ENCODE measurements at places on chromosomes 1 and 21.

- DNase-seq: no peak
- H3K27me3 ChIP-seq: no peaks in the 10 kb centered on the region
- H3K4me3 ChIP-seq: no peak overlapping the region
- H3K27ac ChIP-seq: no peak overlapping the region
- peaks cover 2% of the 10 kb centered on the region for H3K4me1 ChIP-seq
- no peaks in the 10 kb centered on the region for H3K36me3 ChIP-seq
Observed at GRCh38 chr21:37101384-37101783, 28.3 kb downstream of the TTC3 start.

DNA sequence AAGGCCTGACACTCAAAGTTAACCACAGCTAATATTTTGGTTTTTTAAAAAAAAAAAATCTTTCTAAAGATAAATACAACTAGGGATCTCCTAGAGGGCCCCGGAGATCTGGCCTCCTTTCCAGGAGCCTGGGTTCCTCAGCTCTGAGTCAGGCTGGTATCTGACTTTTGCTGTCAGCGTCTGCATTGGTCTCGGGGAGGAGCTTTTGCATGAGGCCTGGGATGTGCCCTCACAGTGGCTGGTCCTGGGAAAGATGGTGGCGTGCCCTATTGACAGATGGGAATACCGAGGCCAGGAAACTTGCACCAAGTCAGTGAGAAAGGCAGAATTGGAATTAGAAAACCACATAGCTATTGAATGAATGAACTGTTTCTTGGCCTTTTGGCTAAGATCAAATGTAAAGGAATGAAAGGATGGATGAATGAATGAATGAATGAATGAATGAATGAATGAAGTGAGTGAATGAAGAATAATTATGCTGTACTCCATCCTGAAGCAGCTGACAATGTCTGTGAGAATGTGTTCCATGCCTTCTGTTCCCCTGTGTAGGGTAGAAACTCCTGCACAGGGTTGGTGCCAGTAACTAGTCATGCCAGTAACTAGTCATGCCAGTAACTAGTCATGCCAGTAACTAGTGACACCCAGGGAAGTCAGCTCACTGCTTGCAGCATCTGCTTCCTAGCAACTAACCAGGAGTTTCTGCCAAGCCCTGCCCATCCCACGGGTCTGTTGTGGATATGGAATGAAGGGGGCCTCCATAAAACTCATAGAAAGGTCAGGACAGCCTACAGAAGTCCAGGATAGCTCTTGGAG is 242.5 kb upstream of the VAMP3 start:
- H3K27ac ChIP-seq: no peak overlapping the region
- H3K4me1 ChIP-seq: no peaks in the 10 kb centered on the region
- H3K4me3 ChIP-seq: no peak overlapping the region
- no peaks in the 10 kb centered on the region for H3K36me3 ChIP-seq

DNA sequence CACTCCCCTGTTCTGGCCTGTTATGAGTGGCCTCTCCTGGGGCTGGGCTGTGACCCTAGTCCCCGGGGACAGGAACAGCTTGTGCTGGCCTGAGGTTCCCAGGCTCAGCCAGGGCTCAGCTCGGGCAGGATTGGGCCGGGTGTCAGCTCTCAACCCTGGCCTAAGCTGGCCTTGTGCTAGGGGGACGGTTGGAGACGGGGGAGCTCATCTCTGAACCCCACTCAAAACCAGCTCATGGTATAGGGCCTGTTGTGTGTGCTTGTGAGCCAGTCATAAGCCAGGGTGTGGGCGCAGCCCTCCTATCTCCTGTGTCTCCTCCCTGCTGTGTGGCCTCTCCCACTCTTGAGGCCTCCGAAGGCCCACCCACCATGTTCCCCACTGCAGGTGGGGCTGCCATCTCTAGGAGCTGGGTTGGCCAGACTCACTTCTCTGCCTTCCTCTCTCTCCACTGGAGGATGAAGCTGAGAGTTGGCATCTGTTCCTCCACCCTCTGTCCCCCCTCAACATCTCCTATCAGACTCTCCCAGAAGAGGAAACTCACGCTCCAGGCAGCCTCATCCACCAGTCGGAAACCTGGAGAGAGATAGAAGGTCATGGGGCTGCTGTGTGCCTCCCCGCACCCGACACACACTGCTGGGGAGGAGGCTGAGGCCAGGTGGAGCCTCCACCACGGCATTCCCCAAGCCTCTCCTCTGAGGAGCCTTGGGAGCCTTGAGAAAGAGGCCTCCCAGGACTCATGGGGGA is 1.4 kb downstream of the PEAR1 start:
- no peaks in the 10 kb centered on the region for H3K36me3 ChIP-seq
- no peak for DNase-seq
- H3K4me1 ChIP-seq: peaks cover 36% of the 10 kb centered on the region
- peaks cover 3% of the 10 kb centered on the region for H3K27me3 ChIP-seq

GRCh38 chr21:31894457-31894856 is 21.6 kb downstream of the HUNK start:
- no peaks in the 10 kb centered on the region for H3K36me3 ChIP-seq
- H3K27me3 ChIP-seq: no peaks in the 10 kb centered on the region
- no peak overlapping the region for H3K4me3 ChIP-seq
- H3K4me1 ChIP-seq: no peaks in the 10 kb centered on the region
- no peak for DNase-seq
- H3K27ac ChIP-seq: no peak overlapping the region

DNA sequence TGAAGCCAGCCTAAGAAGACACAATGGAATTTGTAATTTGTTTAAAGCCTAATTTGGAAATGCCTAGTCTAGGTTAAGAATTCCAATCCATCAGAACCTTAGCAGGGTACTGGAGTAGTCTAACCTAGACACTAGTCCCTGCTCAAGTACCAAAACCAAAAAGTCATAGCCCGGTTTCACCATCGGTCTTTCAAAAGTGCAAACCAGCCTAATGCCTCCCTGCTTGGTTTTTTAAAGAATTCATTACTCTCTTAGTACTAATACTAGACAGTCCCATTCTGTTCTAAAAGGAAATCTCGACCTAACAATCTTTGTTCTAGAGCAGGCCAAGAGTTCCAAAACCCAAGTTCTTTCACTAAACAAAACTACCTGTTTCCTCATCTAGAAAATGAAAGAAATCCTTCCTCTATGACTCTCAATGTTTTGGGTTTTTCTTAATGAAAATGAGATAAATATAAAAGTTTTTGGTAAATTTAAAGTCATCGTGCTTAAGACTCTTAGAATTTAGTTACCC is 2.6 kb downstream of the PUM1 start:
- H3K27me3 ChIP-seq: no peaks in the 10 kb centered on the region
- no peak for DNase-seq
- peak overlapping the region; percentile 77 for H3K4me3 ChIP-seq
- peak overlapping the region; percentile 88 for H3K27ac ChIP-seq
- peaks cover 10% of the 10 kb centered on the region for H3K36me3 ChIP-seq

DNA sequence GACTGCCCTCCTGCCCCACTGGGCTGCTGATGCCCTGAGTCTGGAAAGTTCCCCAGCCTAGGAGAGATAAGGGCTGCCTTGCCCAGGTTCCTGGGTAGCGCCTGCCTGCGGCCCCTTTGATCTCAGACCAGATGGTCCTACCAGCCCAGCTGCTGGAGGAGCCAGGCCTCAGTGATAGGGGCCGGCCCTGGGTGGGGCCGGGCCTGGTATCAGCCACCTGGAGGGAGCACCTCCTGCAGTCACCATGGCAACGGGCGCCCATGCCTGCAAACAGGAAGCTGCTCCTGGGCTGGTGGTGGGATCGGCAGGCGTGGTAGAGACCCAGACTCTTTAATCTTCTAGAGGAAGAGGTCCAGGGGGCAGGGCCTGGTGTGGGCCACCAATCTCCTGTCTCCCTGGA is 119.7 kb upstream of the WNT4 start:
- no peaks in the 10 kb centered on the region for H3K36me3 ChIP-seq
- H3K27ac ChIP-seq: no peak overlapping the region
- H3K27me3 ChIP-seq: no peaks in the 10 kb centered on the region
- H3K4me1 ChIP-seq: no peaks in the 10 kb centered on the region

DNA sequence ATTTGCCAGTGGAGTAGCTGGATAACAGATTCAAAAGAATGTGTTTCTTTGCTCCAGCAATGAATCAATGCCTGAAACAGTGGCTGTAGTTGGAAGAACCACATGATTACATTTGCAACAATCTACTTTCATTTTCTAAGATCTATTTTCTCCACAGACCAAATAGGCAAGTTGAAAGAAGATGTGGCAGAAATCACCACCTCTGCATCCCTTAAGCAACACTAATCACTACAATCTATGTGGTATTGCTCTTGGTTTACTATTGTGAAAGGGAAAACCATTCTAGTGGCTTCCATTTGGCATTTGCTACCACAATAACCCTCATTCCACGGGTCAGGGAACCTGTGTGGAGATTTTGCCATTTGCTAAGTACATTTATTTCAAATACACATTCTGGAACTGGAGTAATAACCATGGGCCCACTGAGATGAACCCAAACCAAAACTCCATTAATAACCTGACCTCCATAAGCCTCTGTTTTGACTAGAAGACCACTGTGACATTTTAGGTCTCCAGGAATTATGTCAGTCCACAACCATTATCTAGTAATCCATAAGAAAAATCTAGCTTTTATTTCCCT is 66.3 kb downstream of the C1orf185 start:
- no peaks in the 10 kb centered on the region for H3K36me3 ChIP-seq
- no peak for DNase-seq
- no peaks in the 10 kb centered on the region for H3K27me3 ChIP-seq

- no peak overlapping the region for H3K4me3 ChIP-seq
- DNase-seq: no peak
- H3K27ac ChIP-seq: no peak overlapping the region
- H3K4me1 ChIP-seq: peaks cover 20% of the 10 kb centered on the region
Observed at GRCh38 chr1:3348196-3348865, 106.1 kb upstream of the ARHGEF16 start.

- no peaks in the 10 kb centered on the region for H3K36me3 ChIP-seq
- H3K4me1 ChIP-seq: peaks cover 13% of the 10 kb centered on the region
- no peak for DNase-seq
- no peak overlapping the region for H3K4me3 ChIP-seq
Observed at GRCh38 chr1:33408093-33408436, 22.8 kb downstream of the PHC2 start.

DNA sequence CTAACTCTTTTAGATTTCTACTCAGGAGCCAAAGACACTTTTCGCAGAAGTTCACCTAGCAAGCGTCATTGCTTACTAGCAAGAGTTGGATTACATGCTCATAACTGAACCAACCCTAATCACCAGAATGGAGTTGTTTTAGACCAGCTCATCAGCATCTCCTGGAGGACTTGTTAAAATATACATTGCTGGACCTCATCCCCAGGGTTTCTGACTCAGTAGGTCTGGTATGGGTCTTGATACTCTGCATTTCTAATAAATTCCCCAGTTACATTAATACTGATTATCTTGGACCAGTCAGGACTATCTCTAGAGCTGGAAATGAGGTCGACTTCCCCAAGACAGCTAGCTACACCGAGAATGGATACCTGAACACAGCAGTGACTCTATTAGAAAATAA is 9.7 kb upstream of the PRDX6 start:
- no peak overlapping the region for H3K27ac ChIP-seq
- no peaks in the 10 kb centered on the region for H3K4me1 ChIP-seq
- no peak for DNase-seq
- H3K4me3 ChIP-seq: no peak overlapping the region

DNA sequence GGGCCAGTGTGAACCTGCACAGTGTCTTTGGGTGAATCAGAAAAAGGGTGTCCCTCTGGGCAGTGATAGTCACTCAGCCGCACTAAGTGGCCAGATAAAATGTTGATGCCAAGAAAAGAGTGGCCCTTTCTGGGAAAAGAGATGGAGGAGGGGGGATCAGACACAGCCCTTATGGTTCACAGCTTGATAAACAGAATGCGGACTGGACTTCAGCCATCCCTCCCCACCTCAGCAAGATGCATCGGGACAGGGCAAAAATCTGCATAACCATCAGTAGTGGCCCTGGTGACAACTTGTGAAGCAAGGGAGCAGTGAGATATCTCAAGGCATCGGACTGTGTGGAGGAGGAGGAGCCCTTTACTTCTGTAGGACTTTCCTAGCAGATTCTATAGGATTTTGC is 353.8 kb upstream of the PLXNA2 start:
- H3K4me3 ChIP-seq: no peak overlapping the region
- no peaks in the 10 kb centered on the region for H3K36me3 ChIP-seq
- no peak overlapping the region for H3K27ac ChIP-seq
- no peaks in the 10 kb centered on the region for H3K27me3 ChIP-seq
- DNase-seq: no peak

GRCh38 chr1:232951180-232951579 is 769 bp downstream of the NTPCR start:
- DNase-seq: no peak
- peak overlapping the region; percentile 76 for H3K4me3 ChIP-seq
- no peaks in the 10 kb centered on the region for H3K27me3 ChIP-seq
- peaks cover 33% of the 10 kb centered on the region for H3K4me1 ChIP-seq
- peak overlapping the region; percentile 89 for H3K27ac ChIP-seq
- H3K36me3 ChIP-seq: no peaks in the 10 kb centered on the region

GRCh38 chr1:1170215-1171091 is 3.2 kb upstream of the TTLL10 start:
- no peak for DNase-seq
- H3K4me3 ChIP-seq: no peak overlapping the region
- no peaks in the 10 kb centered on the region for H3K27me3 ChIP-seq
- H3K27ac ChIP-seq: no peak overlapping the region

- DNase-seq: no peak
- H3K4me1 ChIP-seq: peaks cover 14% of the 10 kb centered on the region
- no peak overlapping the region for H3K4me3 ChIP-seq
- H3K36me3 ChIP-seq: no peaks in the 10 kb centered on the region
- H3K27me3 ChIP-seq: no peaks in the 10 kb centered on the region
- H3K27ac ChIP-seq: no peak overlapping the region
Observed at GRCh38 chr1:227892489-227893299, 55.0 kb downstream of the WNT9A start.

DNA sequence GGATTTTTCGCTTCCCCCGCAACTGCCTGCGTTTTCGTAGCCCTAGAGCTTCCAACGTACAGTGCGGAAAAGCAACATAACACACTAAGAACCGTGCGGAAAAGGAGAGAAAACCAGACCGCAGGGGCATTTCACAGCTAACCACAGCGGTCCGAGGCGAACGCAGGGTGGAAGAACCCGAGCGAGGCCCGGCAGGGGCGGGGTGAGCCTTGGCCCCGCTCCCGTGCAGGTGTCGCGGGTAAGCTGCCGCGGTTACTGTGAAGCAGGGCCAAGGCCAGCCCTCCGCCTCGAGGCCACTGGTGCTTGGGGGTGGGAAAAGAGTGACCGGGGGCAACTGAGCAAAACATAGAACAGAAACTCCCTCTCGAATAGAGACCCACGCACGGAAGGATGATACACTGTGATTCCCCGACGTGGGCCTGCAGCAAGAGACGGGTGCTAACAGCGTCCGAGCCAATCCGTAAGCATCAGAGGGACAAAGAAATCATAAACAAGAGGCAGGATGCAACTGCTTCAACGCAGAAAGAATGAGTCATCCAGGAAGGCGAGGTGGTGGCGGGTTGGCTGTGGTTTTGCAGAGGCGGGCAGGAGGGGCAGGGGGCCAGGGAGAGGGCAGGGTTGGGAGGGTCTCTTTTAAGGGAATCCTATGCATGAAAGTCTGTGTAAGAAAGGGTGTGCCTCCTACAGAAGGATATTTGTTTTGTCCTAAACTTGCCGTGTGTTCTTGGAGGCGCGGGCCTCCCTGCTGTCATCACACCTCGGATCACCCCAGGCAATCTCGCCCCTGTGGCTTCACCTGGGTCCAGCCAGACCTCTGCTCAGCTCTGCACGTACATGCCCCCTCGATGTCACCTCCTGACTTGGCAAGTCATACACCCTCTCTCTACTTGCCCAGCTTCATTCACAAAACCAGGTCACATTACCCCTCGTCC is 7.3 kb downstream of the GNG4 start:
- DNase-seq: no peak
- H3K27me3 ChIP-seq: peaks cover 35% of the 10 kb centered on the region
- H3K4me1 ChIP-seq: peaks cover 18% of the 10 kb centered on the region
- peak overlapping the region; percentile 53 for H3K4me3 ChIP-seq
- peak overlapping the region; percentile 47 for H3K27ac ChIP-seq

GRCh38 chr1:180691322-180691913 is 59.6 kb downstream of the XPR1 start:
- no peak overlapping the region for H3K27ac ChIP-seq
- DNase-seq: no peak
- no peaks in the 10 kb centered on the region for H3K36me3 ChIP-seq
- no peaks in the 10 kb centered on the region for H3K27me3 ChIP-seq
